ENCODE measurements at places on chromosomes 2 and 18.

DNA sequence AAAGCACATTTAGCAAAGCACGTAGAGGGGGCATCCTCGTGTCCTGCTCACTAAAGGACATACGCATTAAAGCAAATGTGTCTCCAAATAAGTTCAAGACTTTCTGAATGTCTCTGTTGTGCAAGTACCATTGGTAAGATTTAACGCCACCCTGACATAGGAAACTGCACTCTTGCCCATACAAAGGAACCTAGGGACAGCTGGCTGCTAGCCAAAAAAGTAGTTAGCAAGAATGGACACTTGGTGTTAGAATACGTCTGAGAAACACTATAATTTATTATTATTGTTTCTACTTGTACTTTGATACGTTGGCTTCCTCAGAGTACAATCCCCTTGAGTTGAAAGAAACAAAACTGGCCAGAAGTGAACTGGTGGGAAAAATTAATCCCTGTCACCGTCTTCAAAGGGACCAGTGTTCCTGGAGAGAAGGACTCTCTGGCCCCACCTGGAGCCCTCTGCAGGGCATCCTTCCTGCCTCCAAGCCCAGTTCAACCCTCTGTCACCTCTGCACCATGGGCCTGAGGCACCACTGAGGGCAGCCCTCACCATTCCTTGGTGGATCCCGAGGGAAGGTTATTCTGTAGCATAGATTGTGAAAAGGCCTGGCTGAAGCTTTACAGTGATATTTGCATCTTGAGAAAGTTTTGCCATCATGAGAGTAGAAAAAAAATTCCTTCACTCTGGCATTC, 51.4 kb upstream of the APCDD1 start:
- DNase-seq, result no peak

DNA sequence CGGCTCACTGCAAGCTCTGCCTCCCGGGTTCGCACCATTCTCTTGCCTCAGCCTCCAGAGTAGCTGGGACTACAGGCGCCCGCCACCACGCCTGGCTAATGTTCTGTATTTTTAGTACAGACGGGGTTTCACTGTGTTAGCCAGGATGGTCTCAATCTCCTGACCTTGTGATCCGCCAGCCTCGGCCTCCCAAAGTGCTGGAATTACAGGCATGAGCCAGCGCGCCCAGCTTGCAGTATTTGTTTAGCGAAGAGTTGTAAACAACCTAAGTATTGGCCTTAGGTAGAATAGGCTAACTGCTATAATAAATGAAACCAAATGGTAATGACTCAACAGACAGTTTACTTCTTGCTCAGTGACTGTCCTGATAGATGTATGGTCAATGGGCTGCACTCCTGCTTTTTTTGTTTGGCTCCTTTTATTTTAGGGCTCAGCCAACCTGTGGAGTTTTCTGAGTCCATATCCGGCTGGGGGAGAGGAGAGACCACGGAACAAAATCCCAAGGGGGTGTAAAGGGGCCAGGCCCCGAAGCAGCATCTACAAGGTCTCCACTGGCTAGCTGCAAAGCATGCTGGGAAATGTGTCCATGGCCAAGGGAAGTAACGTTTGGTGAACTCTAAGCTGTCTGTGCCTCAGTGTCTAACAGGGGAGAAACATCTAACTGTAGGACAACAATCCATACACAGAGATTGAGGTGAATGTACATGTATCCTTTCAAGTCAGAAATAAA, 841.0 kb upstream of the ID2 start:
- no peak for DNase-seq

- no peak for DNase-seq
Measured at GRCh38 chr18:77108001-77108692, 24.4 kb downstream of the MBP start.

- DNase-seq, result no peak
Measured at GRCh38 chr18:75279381-75279780, 68.8 kb downstream of the TSHZ1 start.

DNA sequence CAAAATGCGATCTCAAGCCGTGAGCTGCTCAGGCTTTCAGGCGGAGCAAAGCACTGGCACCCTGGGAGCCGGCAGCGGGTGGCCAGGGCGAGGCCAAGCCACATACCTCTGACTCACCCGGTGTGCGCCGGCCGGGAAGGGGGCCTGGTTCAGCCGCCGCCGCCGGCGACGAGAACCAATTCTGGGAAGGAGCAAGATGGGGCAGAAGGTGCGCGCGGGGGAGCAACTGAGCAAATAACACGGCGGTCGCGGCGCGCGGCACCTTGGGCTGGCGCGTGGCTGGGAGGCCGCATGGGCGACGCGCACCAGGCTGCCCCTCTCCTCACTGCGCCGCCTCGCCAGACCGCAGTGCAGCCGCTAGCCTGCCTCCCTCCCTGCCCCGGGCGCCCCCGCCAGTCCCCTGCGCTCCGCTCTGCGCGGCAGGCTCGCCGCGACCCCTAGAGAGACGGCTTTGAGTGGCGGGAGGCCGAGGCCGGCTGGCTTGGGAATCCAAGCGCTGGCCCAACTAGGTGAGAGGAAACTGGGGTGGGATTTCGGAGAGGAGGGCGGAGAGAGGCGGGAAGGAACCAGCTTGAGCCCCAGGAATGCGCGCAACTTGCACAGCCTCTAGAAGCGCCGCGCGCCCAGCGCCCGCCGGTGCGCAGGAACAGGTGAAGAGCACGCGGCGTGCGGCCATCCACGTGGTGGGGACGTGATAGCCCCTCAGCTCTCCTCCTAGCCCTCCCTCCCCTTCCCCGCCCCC, 3.2 kb downstream of the NRP2 start:
- DNase-seq, result peak; percentile 37

- DNase-seq, result no peak
Measured at GRCh38 chr2:80392441-80392840, 87.9 kb upstream of the LRRTM1 start.

- no peak for DNase-seq
Measured at GRCh38 chr2:8478471-8478793, 203.4 kb upstream of the ID2 start.

- no peak for DNase-seq
Measured at GRCh38 chr18:7177116-7177744, 53.7 kb upstream of the LRRC30 start.

DNA sequence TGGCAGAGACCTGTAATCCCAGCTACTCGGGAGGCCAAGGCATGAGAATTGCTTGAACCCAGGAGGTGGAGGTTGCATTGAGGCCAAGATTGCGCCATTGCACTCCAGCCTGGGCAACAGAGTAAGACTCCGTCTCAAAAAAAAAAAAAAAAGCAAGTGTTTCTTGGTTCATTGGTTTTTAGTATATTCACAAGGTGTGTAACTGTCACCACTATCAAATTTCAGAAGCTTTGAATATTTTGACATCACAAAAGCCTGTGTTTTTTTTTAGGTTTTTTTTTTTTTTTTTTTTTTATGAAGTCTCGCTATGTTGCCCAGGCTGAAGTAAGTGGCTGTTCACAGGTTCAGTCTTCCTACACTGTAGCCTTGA, 16.7 kb downstream of the DDX1 start:
- DNase-seq, result no peak

DNA sequence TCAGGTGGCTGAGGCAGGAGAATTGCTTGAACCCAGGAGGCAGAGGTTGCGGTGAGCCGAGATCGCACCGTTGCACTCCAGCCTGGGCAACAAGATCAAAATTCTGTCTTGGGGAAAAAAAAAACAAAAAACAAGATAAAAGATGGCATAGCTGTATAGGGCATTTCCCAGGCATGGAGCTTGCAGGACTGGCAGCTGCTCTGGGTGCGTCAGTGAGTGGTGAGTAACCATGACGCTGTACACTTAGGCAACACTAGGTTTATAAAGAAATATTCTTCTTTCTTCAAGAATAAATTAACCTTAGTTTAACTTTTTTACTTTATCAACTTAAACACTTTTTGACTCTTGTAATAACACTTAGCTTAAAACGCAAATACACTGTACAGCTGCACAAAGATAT, 15.4 kb downstream of the TGOLN2 start:
- no peak for DNase-seq

- DNase-seq, result no peak
Measured at GRCh38 chr2:142920571-142920970, 43.1 kb downstream of the KYNU start.

GRCh38 chr2:129883121-129883520, 96.3 kb upstream of the RAB6C start:
- no peak for DNase-seq

DNA sequence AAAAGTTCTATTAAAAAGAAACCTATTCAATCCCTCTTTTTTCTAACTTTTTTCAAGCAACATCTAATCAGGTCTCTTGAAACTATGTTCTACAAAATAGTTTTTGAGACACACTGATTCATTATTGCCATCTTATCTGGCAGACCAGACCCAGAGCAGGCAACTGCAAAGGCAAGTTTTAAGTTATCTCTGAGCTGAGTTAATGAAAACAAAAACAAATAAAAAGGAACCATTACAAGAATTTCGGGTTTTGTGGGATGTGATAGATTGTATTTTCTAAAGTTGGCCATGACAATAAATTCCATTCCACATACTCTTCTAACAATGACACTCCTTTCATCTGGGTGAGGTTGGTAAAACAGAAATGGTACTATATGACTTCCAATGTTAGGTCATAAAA, 15.2 kb upstream of the TWSG1 start:
- no peak for DNase-seq

DNA sequence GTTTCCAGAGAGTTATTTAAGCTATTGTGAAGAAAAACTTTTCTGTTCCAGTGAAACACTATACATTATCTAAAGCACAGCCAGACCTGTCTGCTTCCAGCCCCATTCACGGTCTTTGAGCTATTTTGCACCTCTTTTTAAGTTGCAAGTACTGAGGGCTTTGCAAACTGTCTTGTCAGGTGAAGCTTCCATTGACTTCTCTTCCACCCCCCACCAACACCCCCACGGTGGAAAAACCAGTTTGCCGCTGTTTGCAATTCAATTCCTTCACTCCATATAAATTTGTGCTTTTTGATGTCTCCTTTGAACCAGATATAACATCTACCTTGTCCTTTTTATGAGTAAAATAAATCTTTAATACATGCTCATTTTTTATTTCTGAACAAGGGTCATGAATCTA, 15.7 kb downstream of the B3GNT7 start:
- DNase-seq, result no peak

GRCh38 chr18:52333860-52334259, 6.1 kb upstream of the DCC start:
- DNase-seq, result no peak

DNA sequence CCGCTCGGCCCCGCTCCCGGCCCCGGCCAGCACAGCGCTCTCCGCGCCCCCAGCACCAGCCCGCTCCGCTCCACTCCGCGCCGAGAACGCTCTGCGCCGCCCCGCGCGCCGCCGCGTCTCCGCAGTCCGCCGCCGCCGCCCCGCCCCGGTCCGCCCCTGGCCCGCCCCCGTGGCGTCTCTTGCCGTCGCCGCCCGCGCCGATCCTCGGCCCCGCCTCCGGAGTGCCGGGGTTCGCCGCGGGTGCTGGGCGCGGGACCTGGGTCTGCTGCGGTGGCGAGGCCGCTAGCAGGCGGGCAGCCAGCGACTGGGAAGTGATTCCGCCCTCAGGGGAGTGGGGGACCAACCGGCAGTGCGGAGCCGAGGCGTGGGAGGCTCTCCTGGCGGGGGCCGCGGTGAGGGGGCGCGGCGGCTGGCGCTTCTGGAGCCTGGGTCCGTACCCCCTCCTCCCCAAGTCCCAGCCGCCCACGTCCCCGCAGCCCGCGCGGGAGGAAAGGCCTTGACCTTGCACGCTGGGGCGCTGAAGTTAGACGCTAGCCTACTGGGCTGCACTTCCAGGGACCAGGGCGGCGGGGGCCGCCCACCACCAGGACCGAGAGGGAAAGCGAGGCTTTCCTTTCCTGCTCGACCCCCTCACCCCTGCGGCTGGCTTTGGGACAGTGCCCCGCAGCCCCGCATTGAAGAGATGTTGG, at the start of gene HS6ST1:
TSS of gene HS6ST1 (minus strand) at position 93 of the 689 bp plus-strand sequence. CDS start 305 bp downstream, outside the sequence.
- peak; percentile 92 for DNase-seq

- no peak for DNase-seq
Measured at GRCh38 chr2:135422898-135423297, 108.1 kb downstream of the ZRANB3 start.

DNA sequence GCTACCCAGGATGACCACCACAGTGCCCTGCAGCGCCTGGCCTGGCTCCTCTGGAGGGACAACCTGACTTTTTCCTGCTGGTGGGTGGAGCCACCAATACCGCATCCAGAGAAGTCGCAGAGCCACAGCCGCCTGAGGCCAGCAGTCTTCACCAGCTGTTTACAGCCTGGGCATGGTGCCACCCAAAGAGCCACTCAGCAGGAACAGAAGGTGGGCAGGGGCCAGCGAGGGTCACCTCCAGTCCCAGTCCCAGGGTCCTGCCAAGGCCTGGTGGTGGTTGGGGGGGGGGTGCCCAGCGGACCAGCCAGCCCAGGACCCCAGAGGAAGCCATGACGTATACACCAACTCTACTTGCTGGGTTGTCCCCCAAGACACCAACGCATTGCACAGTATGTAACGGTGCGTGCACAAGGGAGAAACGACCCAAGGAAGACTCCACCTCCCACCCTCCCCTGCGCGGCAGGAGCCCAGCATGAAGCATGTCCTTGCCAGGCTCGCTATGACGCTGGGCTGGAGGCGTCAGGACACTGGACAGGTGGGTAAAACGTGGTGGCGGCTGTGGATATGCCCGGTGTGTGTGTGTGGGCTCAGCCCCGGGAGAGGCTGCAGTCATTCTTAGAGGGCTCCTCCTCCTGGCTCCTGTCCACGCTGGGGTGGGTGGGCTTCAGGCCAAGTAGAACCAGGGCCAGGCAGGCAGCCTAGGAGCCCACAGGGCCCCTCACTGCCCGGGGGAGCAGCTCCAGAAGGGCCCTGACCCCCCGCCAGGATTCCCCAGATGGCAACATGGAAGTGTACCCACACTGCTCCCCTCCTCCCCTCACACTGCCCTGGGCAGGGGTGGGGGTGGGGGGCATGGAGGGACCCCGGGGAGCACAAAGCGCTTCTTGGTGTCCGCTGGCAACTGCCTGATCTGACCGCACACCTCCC, 49.3 kb downstream of the HS6ST1 start:
- peak; percentile 53 for DNase-seq

DNA sequence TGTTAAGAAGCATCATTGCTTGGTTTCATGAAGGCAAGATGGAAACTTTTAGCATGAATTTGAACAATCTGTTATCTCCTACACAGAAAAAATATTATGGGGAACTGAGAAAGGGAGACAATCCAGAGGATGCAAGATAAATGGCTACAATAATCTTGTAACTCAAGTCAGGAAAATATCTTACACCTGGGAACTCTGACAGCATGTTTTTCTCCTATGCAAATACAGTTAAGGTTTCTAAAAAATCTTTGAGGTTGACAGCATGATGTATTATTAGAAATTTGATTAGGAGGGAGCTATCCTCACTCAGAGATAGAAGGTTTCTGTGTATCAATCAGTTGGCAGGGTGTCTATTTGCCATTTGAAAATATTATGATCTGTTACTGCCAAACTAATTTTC, 75.6 kb downstream of the GPD2 start:
- no peak for DNase-seq

- DNase-seq, result peak; percentile 22
Measured at GRCh38 chr2:226087051-226087450, 687.5 kb downstream of the NYAP2 start.

DNA sequence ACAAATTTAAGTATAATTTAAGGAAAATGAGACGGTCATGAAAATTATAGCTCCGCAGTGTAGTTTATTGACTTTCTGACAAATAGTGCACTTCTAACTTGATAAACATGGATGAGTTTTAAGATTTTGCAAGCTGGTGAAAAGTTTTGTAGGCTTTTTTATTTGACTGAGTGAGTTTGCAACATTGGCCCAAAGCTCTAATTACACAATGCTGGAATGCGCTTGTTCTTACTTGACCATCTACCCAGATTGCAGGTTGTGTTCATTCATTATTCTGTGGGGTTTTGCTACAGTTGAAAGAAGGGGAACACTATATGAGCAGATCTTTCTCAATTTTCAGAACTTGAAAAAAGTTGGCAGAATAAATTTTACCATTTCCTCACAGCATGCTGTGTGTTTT, 13.5 kb downstream of the SPOPL start:
- no peak for DNase-seq

- no peak for DNase-seq
Measured at GRCh38 chr2:162435676-162436075, 91.7 kb downstream of the GCA start.
